ENCODE measurements at places on chromosomes 5 and 9.

GRCh38 chr5:4142842-4143241 is 547.2 kb downstream of the IRX1 start:
- DNase-seq = no peak

- no peak for DNase-seq
These were observed 46.1 kb downstream of the PIK3R1 start for GRCh38 chr5:68261569-68262065.

GRCh38 chr5:130424341-130424740 is 520.1 kb downstream of the CHSY3 start:
- DNase-seq = no peak

DNA sequence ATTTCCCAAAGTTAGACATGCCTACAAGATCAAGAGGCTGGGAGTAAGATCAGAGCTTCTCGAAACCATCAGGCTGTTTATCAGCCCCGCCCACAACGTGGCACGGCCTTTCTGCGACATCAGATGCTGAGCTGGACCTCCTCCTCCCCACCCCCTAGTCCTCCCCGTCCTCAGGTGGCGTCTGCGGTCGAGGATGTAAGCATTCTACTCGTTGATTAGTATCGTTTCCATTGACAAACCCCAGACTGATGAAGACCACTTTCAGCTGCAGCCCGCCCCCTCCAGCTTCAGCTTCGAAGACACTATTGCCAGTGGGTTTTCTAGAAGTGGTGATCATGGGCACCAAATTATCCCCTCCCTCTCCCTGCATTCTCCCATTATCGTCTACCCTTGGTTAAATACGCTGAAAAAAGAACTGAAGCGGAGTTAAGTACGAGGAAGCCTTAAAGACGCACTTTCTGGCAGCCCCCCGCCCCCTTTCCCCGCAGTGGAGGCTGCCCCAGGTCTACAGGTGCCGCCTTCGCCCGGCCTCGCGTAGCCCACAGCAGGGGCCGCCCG is 1.1 kb downstream of the PPIC start:
- peak; percentile 65 for DNase-seq

- peak; percentile 8 for DNase-seq
These were observed 208.1 kb upstream of the PIK3R1 start for GRCh38 chr5:68007451-68007850.

DNA sequence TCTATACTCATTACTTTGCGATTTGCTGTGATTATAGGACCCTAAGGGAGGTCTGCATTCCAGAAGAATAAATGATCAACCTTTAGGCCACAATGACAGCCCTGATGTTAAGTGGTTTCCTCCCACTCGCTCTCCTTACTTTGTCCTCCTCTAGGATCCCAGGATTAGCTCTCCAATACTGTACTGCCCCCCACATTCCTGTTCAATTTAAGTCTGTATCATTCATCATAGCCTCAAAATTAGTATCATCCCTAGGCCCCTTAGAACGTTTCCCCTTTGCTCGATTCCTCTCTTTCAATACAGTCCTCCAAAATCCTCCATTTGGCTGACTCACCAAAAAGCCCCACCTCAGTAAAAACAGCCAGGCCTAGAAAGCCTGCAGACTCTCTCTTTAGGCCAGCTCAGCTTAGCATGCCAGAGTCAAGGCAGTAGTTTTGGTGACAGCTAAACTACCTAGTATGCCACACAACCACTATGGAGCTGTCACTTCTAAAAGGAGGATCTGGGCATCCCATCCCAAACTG is 24.4 kb downstream of the RNF145 start:
- DNase-seq = no peak

GRCh38 chr5:9716838-9717281 is 86.7 kb upstream of the TAS2R1 start:
- DNase-seq = no peak

- DNase-seq = no peak
These were observed 391.1 kb downstream of the TLE4 start for GRCh38 chr9:79962836-79963235.

GRCh38 chr5:9641806-9642355 is 11.7 kb upstream of the TAS2R1 start:
- peak; percentile 55 for DNase-seq

DNA sequence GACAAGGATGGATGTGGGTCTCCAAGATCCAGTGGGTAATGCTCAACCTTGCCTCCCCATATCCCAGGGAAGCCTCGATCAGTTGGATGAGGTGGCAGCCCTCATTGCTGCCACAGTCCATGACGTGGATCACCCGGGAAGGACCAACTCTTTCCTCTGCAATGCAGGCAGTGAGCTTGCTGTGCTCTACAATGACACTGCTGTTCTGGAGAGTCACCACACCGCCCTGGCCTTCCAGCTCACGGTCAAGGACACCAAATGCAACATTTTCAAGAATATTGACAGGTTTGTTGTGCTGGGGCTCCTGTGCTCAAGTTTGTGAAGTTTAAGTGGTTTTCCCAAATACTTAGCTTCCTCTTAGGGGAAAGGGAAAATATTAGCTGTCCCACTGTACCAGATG is 74.0 kb downstream of the WDR41 start:
- no peak for DNase-seq

Data from NCI-H82 (cell line).